Hematopoietic multipotent progenitor cell (in vitro differentiated cells): ENCODE measurements at places on chromosomes 5 and 9.

DNA sequence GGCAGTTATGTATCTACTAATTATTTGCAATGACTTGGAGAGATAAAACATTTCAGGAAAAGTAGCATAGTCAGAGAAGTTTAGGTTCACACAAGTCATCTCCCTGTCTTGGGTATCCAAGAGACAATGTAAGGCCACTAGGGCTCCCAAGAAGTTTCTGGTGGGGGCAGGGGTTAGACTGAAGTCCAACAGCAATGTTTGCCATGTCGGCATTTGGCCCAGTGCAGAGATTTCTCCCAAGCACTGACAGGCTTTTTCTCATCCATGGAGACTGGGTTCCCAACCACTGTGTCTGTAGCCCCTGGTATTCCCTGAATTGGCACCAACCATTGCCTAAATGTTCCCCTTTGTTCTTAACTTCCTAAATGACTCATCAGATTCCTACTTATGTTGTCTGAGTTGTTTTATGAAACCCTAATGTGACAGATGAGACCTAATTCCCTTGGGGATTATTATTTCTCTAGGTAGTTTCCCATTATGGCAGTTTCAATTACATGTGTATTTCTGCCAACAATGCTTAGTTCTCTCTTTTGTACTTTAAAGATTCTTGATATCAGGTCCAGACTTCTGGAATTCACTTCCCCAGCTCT lies 103.6 kb upstream of the EGFLAM start:
- no peak for DNase-seq

- DNase-seq: no peak
Observed at GRCh38 chr5:110548171-110548570, 178.3 kb downstream of the TMEM232 start.

DNA sequence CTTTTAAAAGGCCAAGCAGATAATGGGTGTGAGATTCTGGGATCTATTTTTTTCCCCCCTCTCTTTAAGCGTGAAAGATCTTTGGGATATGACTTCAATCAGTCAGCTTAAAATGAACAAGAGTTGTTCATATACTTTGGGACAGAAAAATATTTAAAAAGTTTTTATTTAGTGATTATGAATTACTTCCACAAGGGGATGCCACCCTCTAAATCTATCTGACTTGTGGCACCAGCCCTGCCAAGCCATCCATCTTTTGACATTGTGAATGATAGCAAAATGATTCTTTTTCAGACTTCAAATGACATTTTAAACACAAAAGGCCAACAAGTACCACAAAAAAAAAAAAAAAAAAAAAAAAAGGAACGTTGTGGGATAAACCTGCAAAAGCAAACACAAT lies 111.0 kb upstream of the HMHB1 start:
- DNase-seq: no peak

DNA sequence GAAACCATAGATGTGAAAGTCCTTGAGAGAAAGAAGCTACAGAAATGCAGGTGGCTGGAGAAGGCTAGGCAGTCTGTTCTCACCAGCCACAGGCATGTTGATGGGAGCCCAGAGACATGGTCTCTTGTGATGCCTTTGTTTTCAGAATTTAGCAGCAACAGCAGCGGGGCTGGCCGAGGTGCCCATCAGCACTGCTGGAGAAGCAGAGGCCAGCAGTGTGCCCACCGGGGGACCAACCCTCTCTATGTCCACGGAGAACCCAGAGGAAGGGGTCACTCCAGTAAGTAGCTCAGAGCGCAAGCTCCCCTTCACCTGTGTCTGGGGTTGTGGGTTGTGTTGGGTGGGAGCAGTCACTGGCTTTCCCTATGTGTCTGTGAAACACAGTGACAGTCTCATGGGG lies 59.6 kb downstream of the COL15A1 start:
- no peak for DNase-seq

- no peak for DNase-seq
Observed at GRCh38 chr5:137651022-137651421, 84.9 kb downstream of the KLHL3 start.
